ENCODE measurements at places on chromosomes 5 and 9.

- DNase-seq: no peak
Measured at GRCh38 chr5:123132316-123132715, 43.3 kb downstream of the PRDM6 start.

GRCh38 chr5:6365142-6365976 is 13.0 kb downstream of the MED10 start:
- no peak for DNase-seq

- no peak for DNase-seq
Measured at GRCh38 chr9:107839371-107839770, 349.8 kb upstream of the KLF4 start.

DNA sequence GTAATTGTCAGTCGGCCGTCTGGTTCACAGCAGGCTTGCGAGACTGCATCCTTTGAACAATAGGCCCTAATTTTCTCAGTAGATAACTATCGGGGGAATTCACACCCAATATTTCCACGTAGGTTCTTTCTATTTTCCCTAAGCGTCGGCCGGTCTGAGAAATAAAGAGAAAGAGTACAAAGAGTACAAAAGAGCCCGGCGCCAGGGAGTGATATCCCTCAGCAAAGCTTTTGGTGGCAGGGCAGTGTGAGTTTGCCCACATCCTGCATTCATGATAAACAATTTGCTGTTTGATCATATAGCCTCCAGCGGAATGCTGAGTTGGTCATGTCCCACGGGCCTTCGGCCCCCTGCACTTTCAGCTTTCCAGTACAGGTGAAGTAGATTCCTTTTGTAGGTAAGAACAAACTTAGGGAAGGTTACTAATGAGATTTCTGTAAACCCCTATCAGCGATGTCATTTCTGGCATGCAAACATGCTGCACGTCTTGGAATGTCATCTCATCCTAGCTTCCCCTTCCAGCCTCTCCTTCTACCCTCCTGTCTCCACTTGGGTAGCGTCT is 4.7 kb upstream of the PTGR1 start:
- DNase-seq: no peak

GRCh38 chr5:2797160-2797559 is 45.7 kb upstream of the IRX2 start:
- no peak for DNase-seq

- DNase-seq: no peak
Measured at GRCh38 chr5:32434221-32434620, 10.3 kb downstream of the ZFR start.

- DNase-seq: no peak
Measured at GRCh38 chr9:117464941-117465616, 50.2 kb upstream of the ASTN2 start.

DNA sequence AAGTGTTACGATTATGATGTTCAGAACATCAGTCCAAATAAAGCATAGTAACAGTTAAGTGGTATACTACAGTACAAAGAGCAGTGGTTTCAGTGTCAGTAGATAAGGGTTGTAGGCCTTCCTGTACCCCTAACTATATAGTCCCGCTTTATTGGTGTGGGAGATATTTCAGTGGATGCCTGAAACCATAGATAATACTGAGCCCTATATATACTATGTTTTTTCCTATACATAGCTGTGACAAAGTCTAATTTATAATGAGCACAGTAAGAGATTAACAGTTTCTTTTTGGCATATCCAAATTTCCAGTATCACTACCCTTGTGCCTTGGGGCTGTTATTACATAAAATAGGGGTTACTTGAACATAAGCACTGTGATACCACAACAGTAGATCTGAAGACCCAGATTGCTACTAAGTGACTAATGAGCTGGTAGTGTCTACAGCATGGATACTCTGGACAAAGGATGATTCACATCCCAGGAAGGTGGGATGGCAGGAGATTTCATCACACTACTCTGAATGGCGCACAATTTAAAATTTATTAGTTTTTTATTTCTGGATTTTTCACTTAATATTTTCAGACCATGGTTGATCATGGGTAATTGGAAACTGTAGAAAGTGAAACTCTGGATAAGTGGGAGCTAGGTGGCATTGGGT is 119.3 kb downstream of the RPS23 start:
- DNase-seq: no peak

GRCh38 chr9:129751841-129752801 is 721 bp downstream of the PTGES start:
- DNase-seq: no peak

GRCh38 chr5:148909766-148910165 is 83.4 kb downstream of the ADRB2 start:
- DNase-seq: no peak

- DNase-seq: no peak
Measured at GRCh38 chr5:73668486-73669111, 42.6 kb downstream of the ARHGEF28 start.

GRCh38 chr9:19552282-19553105 is 143.7 kb downstream of the ACER2 start:
- no peak for DNase-seq

GRCh38 chr5:36138900-36139683 is 12.6 kb downstream of the LMBRD2 start:
- no peak for DNase-seq

GRCh38 chr5:112237456-112237855 is 181.6 kb downstream of the EPB41L4A start:
- no peak for DNase-seq

DNA sequence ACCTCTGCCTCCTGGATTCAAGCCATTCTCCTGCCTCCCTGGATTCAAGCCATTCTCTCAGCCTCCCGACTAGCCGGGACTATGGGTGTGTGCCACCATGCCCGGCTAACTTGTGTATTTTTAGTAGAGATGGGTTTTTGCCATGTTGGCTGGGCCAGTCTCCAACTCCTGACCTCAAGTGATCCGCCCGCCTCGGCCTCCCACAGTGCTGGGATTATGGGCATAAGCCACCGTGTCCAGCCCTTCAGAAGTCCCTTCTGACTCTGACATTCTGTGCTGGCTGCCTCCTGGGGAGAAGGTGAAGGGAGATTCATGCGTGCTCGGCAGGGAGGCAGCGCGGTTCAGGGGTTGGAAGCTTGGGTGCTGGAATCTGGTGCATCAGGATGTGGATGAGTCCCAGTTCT is 28.8 kb downstream of the PRRX2 start:
- DNase-seq: no peak

- DNase-seq: no peak
Measured at GRCh38 chr5:179914032-179914755, 6.5 kb upstream of the TBC1D9B start.

DNA sequence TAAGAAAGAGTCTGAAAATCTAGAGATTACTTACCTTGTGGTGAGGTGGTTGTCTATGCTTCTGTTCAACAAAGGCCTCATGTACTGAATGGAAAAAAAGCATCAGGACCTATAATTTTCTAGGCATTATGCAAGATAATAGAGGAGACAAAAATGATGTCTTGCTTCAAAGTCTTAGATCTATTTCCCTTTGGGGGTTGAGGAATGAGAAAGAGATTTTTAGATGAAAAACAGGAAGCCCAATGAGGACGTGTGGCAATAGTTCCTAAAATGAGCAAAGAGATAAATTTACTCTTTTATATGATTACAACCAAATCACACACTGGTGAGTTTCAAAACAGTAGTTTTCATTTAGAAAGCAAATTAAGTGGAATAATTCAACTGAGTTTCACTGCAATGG is 99.5 kb downstream of the GHR start:
- DNase-seq: no peak

- DNase-seq: no peak
Measured at GRCh38 chr5:75907651-75908050, 175.5 kb upstream of the SV2C start.

DNA sequence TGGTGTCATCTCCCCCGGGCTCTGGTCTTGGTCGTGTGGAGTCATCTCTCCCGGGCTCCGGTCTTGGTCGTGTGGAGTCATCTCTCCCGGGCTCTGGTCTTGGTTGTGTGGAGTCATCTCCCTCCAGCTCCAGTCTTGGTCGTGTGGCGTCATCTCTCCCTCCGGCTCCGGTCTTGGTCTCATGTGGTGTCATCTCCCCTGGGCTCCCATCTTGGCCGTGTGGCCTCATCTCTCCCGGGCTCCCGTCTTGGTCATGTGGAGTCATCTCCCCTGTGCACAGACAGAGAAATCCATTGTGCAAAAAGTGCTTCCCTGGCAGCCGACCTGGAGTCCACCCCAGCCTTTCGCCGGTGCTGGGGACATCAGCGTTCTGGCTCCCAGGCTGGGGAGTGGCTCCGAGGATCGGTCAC is 91.1 kb upstream of the CACNA1B start:
- DNase-seq: no peak

DNA sequence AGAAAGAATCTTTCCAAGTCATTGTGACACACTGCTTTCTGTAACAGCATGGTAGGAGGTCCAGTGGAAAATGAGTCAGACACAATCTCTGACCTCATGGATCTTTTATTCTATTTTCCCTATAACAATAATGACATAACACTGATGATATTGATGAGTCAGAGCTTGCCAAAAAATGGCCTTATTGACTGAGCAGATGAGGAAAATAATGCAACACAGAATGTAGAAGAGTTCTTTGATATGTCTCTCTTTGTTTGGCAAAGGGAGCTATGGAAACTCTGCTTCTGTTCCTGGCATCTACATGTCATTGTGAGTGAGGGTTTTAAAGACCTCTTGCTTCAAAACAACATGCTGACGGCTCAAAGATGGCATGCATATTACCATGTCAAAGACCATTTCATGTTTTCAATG is 443.1 kb upstream of the ZNF608 start:
- no peak for DNase-seq

- DNase-seq: no peak
Measured at GRCh38 chr5:56142233-56142613, 90.9 kb downstream of the ANKRD55 start.

DNA sequence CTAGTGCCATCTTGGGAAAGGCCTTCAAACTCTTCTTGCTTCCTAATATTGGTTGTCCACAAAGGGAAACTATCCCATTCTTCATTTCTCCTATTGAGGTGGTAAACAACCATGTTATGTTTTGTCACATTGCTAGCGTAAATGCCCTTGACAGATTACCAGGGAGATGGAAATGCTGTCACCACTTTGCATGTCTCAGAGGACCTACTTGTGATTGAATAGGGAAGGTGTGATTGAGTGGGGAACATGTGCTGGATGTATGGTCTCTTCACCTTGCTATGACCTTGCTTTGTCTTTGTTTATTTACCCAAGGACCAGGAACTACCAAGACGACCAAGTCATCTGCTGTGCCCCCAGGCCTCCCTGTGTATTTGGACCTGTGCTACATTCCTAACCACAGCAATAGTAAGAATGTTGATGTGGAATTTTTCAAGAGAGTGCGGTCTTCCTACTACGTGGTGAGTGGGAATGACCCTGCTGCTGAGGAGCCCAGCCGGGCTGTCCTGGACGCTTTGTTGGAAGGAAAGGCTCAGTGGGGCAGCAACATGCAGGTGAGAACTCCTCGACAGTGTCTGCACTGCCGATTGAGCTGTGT is 96.1 kb downstream of the MAP1B start:
- DNase-seq: no peak

DNA sequence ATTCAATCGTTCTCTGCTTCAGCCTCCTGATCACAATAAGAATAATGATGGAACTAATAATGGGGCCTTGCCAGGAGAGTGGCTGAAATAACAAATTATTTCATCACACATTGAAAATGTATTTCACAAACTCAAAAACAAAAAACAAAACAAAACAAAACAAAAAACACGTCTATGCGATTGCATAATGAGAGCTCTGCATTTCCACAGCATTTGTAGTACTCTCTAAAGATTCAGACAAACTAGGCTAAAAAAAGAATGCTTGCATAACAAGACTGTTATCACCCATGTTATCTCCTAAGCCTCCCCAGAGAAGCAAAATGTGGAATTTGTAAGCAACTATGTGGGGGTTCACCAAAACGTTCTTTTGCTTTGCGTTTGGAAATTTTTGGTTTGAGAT is 48.1 kb downstream of the PRELID2 start:
- DNase-seq: no peak

DNA sequence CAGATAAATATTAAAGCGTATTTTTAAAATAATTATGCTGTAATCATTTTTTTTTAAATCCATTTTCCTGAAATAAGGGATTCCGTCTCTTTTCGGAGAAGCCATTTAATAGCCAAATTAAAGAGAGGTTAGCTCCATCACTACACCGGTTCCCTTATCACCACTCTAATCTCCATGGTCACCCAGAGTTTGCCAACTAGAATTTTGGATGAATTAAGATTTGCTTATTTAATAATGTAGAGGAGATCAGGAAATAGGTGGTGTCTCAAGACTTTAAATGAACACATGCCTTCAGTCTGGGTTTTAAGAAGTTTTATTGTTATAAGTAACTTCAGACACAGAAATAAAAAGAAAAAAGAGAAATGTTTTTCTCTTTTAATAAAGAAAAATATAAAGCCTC is 151.7 kb downstream of the TTC39B start:
- DNase-seq: no peak

- no peak for DNase-seq
Measured at GRCh38 chr9:128715436-128715750, 8.5 kb downstream of the ZDHHC12 start.

DNA sequence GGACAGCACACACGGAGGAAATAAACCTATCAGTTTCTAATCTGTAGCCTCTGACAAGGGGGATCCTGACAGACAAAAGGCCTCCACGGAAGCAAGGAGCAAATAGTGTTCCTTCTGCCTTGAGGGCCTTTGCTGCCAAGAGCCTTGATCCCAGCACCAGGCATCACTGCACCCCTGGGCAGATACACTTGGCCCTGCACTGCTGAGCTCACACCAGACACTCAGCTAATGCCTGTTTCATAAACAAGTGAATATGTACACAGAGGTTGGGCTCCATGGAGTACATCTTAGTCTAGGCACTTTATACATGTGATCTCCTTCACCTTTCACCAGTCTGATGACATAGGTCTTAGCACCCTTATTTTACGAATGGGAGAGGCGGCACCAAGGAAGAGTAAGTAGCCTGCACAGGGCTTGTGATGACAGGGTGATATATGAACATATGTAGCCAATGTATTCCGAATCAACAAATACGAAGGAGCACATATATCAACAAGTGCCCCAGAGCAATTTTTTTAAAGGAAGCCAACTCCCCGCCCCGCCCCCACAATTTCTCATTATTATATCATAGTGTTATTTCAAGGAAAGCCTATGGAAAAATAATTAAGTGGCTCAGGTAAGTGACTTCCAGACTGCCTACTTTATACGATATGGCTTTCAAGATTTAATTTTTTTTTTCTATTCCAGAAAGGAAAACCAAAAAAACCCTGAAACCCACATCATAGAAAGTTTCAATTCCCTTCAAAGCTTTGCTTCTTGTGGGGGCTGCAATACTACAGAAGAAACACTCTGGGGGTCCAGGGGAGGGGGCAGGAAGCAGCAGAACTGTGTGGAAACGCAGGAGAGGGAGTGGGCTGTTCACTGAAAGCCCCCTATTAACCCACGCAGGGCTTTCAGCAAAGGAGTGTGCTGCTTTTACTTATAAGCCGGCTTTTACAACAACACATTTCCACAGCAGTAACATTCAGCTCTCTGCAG is 32.0 kb downstream of the CDC14B start:
- no peak for DNase-seq

GRCh38 chr9:87603854-87604490 is 106.3 kb downstream of the DAPK1 start:
- DNase-seq: no peak
